ENCODE measurements at places on chromosomes 6 and 20.

DNA sequence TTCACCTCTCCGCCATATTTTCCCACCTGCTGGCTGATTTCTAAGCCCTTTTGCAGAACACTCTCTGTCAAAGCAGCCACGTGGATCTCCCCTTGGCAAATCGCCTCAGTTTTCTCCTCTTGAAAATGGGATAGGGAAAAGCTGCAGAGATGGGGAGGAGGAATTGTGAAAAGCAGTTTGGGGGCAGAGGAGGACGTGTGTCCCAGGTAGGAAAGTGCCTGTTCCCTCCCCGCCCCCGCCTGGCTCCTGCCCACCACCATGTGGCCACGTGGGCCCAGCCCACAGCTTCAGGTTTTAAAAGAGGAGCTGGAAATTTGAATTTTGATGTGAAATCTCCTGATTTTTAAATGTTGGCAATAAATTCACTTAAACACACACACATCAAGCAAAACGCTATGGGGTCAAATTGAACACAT is 3.6 kb upstream of the CEBPB start:
- DNase-seq, result no peak

DNA sequence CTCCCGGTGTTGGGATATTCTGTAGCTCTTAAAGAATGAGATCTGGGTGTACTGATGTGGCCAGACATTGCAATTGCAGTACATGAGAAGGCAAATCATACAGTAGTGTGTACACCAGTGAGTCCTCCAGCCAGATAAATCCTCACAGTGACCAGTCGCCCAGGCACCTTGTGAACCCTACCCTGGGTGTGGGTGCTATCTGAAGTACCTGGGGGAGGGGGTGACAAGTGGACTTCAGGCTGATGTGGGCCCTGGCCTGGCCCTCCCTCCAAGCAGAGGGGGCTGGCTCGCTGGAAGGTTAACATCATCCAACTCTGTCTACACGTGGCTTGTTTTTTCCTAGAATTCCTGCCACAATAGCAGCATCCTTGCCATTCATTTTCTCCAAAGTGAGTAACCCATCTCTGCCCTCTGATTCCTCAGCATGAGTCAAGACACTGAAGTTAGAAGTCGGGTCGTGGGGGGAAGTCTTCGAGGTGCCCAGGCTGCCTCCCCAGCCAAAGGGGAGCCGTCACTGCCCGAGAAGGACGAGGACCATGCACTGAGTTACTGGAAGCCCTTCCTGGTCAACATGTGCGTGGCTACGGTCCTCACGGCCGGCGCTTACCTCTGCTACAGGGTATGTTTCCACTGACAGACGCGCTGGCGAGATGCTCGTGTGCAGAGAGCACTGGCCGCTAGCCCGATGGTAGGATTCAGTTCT is 70.8 kb downstream of the PTPN1 start:
- DNase-seq, result no peak

- DNase-seq, result no peak
Observed at GRCh38 chr6:12262236-12263061, 27.7 kb upstream of the EDN1 start.

- DNase-seq, result peak; percentile 28
Observed at GRCh38 chr6:14396826-14397517, 279.4 kb downstream of the CD83 start.

DNA sequence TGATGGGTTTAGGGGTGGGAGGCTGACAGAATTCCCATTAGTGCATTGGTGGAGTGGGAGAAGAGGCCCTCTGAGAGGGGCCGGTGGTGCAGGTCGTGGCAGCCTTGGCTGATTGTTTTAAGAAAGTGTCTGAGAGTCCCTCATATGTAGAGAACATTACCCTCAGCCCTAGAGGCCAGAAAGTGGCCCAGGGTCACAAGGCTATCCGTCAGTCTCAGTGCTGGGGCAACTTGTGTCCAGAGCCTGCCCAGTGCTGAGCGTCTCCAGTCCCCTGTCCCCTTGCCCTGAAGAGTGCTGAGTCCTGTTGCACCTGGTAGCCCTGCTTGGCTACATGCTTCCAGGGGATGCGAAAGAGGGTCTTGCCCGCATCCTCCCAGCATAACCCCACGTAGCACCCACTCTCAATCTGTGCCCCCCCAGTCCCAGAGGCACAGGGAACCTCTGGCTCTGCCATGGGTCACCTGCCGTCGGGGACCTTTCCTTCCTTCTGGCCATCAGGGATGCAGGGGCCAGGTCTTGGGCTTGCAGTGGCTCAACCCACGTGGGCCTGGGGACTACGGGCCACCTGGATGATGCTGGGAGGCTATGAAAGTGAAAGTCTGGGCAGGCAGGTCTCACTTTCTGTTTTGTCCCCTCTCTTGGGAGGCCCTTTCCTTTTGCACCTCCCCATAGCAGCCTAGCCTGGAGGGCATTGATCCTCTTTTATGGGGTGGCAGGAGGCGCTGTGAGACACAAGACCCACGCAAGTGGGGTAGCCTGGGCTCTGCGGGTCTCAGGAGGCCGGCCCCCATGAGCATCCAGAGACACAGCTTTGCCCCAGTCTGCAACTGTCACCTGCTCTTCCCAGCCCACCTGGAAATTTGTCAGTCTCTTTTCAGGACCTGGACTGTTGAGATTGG is 12.2 kb downstream of the DUSP15 start:
- no peak for DNase-seq

GRCh38 chr20:25341716-25342680 is 48.6 kb downstream of the ABHD12 start:
- DNase-seq, result no peak

GRCh38 chr6:53112871-53113270 is 35.8 kb downstream of the GCM1 start:
- no peak for DNase-seq

- DNase-seq, result no peak
Observed at GRCh38 chr6:160461641-160462040, 113.5 kb downstream of the SLC22A3 start.

- no peak for DNase-seq
Observed at GRCh38 chr20:20461551-20461950, 93.6 kb downstream of the INSM1 start.

GRCh38 chr6:150304429-150304828 is 64.4 kb upstream of the IYD start:
- DNase-seq, result no peak

- DNase-seq, result peak; percentile 8
Observed at GRCh38 chr6:168711049-168711640, 270.2 kb downstream of the SMOC2 start.

- no peak for DNase-seq
Observed at GRCh38 chr20:15318682-15319081, 981.3 kb upstream of the FLRT3 start.

DNA sequence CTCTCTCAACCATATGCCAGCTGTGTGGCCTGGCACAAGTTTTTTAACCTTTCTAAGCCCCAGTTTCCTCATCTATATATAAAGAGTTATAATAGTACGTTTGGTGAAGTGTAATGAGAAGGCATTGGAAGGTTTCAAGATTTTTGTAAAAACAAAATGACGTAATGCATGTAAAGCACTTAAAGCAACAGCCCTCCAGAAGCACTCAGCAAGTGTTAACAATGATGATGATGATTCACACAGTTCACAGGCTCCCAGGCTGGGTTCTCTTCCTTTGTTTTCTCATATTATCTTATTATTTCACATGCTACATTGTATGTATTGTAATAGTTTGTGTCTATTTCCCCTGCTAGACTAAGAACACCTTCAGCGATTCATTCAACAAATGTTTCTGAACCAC is 6.2 kb downstream of the CEP250 start:
- DNase-seq, result peak; percentile 32

DNA sequence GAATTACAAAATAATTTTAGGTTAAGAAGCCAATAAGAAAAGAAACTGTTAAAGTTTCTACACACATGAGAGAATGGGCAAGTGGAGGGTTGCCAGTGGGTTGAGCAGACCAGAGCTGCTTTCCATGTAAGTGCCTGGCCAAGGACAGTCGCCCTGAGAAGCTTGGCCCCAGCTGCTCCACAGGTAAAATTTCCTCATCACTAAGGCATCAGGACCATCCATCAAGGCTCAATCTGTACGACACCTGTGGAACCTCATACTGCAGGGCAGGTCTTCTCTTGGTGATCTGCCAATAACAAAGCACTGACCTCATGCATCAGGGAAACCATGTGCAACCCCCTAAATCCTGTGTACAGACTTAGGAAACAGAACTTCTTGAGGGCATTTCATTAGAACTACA is 115.4 kb downstream of the INSM1 start:
- DNase-seq, result peak; percentile 18

DNA sequence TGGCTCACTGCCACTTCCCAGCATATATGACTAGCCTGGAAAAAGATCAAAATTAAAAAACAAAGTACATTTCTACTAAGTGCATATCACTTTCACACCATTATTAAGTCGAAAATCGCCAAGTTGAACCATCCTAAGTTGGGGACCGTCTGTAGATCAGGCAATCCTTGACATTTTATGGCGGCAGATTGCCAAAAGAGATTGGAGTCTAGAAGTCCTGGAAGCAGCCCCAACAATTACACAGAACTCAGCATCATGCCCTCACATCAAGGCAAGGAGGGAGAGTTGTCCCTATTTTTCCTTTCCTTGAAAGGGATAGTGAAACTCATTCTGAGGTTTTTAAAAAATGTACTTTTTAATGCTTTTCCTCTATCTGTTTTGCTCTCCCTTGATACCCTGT is 30.7 kb downstream of the SLC22A3 start:
- no peak for DNase-seq

- no peak for DNase-seq
Observed at GRCh38 chr6:158053377-158054313, 72.0 kb downstream of the SYNJ2 start.

- no peak for DNase-seq
Observed at GRCh38 chr6:160198606-160199211, 59.9 kb downstream of the SLC22A2 start.

GRCh38 chr6:112927641-112928320 is 580.7 kb downstream of the RFPL4B start:
- no peak for DNase-seq

- DNase-seq, result no peak
Observed at GRCh38 chr20:33575282-33575681, 85.4 kb downstream of the CBFA2T2 start.

GRCh38 chr6:122652431-122652830 is 42.2 kb downstream of the PKIB start:
- no peak for DNase-seq

GRCh38 chr6:140567466-140567865 is 1193.0 kb upstream of the CITED2 start:
- DNase-seq, result no peak

DNA sequence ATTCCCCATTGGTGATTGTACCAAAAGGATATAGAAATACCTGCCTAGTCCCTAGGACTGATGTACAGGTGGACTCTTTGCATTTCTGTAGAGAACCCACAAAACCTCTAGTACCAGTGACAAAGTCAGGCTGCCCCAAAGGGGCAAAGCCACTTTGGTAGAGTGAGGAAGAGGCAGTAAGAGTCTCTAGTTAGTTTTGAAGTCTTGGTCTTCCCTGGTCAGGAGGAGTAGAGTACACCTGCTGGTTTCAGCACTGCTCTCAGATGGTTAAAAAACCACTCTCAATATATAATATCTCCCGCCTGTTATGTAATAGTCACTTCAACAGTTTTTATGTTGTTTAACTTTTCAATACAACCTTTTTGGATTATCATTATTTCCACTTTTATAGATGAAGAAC is 344.9 kb downstream of the CDKAL1 start:
- DNase-seq, result no peak

DNA sequence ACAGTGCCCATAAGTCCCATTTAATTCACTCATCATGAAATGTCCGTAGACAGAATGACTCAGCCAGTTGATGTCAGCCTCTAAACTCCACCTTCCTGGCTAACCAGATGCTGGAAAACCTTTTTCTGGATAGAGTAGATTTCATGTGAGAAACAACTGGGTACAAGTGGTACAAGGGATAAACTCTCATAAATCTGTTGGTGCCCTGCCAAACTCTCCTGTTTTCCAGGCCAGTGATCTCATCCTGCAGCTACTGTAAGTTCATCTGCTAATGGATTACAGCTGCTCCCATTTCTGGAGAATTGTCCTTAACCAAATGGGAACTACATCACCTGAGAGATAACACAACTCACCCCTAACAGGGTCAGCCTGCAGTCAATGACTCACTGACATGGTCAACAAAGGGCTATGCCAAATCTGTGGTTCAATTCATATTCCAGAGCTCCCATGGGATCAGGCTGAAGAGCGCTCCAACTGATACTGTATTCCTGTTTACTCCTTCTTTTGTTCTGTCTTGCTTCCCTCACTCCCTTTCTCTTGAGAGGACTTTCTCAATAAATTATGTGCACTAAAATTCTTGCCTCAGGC is 210.1 kb upstream of the HDDC2 start:
- no peak for DNase-seq

DNA sequence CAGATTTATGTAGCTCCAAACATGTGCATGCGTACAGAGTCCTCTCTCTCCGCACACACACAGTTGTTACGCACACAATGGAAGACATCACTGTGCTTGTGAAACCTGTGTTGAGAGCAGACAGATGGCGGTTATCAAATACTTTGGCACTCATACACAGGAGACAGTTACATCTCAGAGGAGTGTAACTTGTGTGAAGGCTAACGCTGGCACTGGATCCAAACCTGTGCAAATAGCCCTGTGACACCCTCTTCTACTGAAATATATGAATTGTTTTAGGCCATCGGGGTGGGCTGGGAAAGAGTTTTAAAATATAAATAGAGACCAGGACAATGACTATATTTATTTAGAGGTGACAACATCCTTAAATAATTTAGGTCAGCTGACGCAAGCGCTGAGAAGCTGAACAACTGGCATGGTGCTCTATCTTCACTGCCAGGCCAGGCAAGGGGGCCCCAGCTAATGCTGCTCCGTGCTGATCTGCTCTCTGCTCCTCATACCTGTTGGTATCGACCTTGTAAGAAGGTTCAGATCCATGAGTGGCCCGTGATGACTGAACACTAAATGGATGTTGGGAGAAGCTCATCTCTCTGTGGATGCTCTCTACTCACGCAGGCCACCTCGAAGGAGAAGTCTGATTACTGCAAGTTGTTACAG is 69.4 kb downstream of the FOXC1 start:
- no peak for DNase-seq

GRCh38 chr6:78867370-78868040 is at the start of gene IRAK1BP1:
IRAK1BP1 (plus strand) TSS chr6:78867551; CDS start chr6:78867577, 26 bp downstream.
- DNase-seq, result peak; percentile 95

DNA sequence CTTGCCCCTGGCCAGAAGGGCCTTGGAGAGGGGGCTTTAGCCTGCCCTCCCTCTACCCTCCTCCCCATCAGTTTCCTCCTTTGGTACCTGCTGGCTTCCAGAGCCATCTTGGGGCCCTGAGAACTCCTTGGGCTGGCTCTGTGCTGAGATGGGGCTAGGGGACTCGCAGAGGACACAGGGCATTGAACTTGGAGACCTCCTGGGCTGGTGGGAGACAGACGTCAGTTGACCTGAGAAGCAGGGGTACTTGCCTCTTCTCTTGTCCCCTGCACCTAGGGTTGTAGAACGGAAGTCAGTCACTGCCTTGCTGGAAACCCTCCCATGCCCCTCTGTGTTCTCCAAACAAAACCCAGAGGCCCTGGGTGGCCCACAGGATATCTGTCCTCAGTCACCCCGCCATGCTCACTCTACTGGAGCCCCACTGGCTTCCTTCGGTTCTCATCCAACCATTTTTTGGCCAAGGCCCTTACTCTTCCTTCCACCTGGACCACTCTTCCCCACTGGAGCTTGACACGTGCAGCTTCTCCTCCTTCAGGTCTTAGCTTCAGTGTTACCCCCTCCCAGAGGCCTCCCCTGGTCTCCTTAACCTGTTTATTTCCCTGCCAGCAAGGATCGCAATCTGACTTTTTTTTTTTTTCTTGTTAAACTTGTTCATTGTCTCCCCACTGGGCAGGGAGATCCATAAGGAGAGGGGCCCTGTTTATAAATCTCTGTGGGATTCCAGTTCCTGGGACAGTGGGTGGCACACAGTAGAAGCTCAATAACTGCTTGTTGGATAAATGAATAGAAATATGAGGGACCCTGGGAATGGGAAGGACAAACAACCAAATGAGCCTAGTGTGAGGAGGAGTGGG is 971 bp downstream of the RBCK1 start:
- peak; percentile 48 for DNase-seq

GRCh38 chr6:37058084-37058586 is 52.7 kb downstream of the FGD2 start:
- no peak for DNase-seq
